HAP-1 (cell line): ENCODE measurements at places on chromosomes 11 and 22.

GRCh38 chr11:105357764-105358163, 218.2 kb upstream of the CARD18 start:
- no peak for DNase-seq

GRCh38 chr11:30502305-30502704, 83.8 kb downstream of the MPPED2 start:
- no peak for DNase-seq

- no peak for DNase-seq
Measured at GRCh38 chr22:42108848-42109247, 18.3 kb upstream of the NDUFA6 start.

DNA sequence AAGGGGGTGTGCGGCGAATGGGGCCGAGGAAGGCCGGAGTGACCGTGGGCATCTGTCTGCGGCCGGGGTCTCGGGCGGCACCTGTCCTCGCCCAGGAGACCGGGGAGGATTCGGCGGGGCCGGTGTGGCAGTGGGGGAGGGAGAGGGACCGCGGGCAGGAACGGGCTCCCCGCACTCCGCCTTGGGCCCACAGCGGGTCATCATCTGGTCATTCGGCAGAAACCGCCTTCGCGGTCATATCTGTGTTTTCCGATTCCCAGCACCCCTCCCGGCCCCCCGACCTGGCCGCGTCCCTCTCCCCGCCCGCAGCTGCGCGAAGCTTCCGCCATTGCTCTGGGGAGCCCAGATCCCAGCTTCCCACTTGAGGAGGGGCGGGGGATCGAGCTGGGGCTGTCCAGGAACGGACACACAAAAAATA, 824 bp upstream of the CBX6 start:
- DNase-seq = peak; percentile 72

- no peak for DNase-seq
Measured at GRCh38 chr22:38187413-38188212, 6.0 kb upstream of the PLA2G6 start.

DNA sequence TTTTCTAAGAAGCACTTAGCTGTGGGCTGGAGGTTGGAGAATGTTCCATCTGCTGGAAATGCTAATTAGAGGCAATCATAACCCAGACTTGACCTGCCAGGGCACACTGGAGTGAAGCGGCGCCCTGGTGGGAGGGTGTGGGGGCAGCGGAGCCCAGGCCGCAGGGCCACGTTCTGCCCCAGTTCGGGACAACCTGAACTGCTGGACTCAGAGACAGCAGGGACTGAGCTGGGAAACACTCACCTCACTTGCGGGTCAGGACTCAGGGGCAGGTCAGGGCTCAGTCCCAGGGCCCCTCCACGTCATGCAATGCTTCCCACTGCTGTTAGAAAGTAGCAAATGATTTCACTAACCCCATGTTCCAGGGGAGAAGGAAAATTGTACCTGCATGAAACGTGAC, 316.4 kb downstream of the NTM start:
- no peak for DNase-seq
